Renal cortical epithelial cell (primary cell): ENCODE measurements at places on chromosomes 3 and 15.

- no peak for DNase-seq
Observed at GRCh38 chr3:169822091-169822490, 9.4 kb upstream of the LRRC34 start.

- DNase-seq: no peak
Observed at GRCh38 chr3:182912474-182912873, 67.9 kb downstream of the DCUN1D1 start.

DNA sequence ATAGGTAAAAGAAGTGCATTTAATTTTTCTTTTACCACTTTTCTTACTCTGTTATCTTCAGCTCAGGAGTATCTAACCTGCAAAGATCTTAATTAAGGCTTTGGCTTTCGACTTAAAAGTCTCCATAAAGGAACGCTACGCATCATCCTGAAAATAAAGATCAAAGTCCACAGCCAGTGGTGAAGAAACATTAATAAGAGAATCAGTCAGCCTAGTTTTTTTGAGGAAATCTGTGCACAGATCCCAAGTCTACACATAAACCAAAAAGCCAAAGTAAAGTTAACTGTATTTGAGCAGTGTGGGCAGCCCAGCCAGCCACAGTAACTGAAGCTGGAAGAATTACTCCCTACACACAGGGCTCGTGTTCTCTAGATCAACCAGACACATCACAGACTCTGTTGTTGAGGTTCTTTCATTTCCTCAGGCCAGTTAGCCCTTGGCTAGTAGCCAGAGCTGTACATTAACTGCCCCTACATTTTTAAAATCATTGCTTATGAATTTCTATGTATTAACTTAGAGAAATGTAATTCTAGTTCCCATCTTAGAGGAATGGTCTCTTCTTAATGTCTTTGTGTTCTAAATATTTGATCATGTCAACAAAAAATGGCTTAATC, 6.9 kb downstream of the LRRC2 start:
- no peak for DNase-seq

GRCh38 chr3:161197855-161198850, 23.0 kb upstream of the NMD3 start:
- peak; percentile 77 for DNase-seq

DNA sequence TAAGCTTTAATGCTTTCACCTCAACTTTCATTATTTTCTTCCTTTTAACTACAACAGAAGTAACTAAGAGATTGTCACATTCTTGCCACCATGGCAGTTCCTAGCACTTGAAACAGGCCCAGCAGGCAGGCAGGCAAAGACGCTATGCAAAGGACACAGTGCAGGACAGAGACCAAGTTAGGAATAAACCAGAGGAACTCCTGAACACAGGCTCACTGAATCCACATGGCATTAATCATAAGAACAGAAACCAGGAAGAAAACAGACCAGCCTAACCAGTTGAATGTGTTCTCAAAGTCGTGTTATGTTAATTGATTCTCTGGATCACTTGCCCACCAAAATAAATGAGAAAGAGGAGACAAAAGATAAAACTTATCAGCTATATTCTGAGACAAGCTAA, 397.6 kb downstream of the TBL1XR1 start:
- no peak for DNase-seq

DNA sequence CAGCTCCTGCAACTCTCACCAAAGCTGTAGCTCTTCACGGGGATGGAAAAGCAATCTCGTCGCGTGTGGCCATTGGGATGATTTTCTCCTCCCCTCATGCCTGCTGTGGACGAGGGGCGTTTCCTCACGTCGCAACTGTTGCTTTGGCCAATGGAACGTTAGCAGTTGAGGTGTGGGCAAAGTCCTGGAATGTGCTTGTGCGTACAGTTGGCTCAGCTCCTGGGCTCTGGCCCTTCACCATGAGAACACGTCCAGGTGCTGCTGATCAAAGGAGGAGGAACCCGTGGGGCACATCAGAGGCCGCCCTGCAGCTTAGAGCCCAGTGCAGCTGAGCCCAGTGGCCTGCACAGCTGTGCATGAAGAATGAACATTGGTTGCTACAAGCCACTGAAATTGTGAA, 186.1 kb downstream of the TJP1 start:
- DNase-seq: peak; percentile 44

- no peak for DNase-seq
Observed at GRCh38 chr3:10745392-10745791, 70.6 kb upstream of the SLC6A11 start.

DNA sequence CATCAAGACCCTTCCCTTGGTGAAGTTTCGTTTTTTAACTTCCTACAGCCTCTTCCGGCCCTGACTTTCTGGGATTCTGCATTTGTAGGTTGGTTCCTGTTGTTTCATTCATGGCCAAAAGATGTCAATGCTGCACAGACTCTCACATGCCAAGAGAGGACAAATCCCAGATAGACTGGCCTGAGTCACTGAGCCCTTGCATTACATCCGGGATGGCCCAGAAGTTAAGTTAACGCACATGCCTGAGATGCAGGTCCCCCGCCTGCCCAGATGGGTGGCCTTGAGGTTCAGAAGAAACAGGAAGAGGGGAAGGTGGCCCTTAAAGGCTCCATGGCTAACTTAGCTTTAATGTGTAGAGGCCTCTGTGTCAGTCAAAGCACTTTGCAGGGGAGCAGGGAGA, 51.6 kb upstream of the SRGAP3 start:
- no peak for DNase-seq

- DNase-seq: peak; percentile 15
Observed at GRCh38 chr3:143184099-143184498, 64.5 kb downstream of the CHST2 start.

DNA sequence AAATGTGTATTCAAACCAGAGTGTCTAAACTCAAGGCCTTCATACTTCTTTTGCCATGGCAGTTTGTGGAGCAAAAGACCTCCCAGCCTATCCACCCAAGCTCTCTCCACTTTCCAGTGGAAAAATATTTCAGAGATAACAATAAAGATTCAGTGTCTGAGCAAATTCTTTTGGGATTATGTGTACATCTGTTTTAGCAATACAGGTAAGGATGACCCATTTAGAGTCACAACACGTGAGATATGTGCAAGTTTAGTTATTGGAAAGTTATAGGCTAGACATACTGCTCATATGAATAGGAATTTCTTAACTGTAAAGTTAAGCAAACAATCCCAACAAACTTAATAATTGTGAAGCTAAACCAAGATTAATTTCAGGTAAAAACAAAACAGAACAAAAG, 174.5 kb upstream of the LRIG1 start:
- DNase-seq: no peak
